ENCODE measurements at places on chromosomes 1 and 21.
A peak's percentile ranks its signal among the peaks of the same experiment; 100 is the strongest.

DNA sequence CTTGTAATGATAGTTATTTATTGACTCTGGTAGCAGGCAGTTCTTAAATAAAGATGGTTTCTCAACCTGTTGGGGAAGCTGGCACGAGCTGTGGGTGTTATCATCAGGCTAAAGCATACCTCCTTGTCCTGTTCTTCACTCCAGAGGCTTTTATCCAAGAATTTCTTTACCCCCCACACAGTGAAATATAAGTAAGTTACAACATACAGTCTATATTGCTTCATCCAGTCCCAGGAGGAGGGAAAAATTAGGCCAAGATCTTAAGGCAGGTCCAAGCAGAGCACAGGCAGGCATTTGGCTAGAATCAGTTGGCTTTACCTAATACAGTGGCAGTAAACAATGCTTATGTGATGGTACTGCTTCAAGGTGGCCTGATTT, 6.3 kb downstream of the TMEM81 start:
- H3K4me3 ChIP-seq = no peak overlapping the region
- DNase-seq = no peak
- H3K36me3 ChIP-seq = no peaks in the 10 kb centered on the region
- no peaks in the 10 kb centered on the region for H3K4me1 ChIP-seq

DNA sequence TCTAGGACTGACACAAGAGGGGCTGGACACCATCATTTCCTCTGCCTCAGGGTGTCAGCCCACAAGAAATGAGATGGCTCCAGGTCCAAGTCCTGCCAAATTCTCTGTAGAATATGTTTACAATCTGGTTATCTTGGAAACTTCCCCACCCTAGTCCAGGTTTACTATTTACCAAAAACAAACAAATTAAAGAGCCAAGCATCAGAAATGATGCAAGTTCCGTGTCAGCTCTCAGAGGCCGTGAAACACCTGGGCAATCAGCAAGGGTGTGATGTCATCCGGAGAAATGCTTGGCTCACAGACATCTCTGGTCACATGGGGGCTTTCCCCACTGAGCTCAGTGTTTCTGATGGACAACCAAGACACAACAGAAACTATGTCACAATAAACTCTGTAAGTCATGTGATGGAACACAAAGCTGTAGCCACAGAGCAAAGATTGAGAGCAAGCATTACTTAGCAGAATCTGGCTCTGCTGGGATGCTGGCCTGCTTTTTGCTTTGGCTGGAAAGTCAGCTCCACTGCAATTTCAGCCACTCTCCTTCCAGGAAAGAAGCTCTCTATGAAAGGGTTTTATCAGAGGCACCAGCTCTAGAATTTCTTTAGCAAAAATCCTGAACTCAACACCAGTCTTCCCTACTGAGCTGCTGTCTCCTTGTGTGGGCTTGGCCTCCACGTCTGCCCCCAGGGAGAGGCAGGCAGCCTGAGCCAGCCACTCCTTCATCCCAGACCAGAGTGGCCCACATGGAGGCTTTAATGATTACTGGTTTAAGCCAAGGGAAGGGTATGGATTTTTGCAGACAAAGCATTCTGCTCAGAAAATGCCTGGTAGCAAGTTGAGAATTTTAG, 55.9 kb downstream of the NENF start:
- DNase-seq = no peak
- H3K4me3 ChIP-seq = no peak overlapping the region
- no peaks in the 10 kb centered on the region for H3K36me3 ChIP-seq
- no peak overlapping the region for H3K27ac ChIP-seq
- peaks cover 5% of the 10 kb centered on the region for H3K4me1 ChIP-seq
- peaks cover 3% of the 10 kb centered on the region for H3K27me3 ChIP-seq

DNA sequence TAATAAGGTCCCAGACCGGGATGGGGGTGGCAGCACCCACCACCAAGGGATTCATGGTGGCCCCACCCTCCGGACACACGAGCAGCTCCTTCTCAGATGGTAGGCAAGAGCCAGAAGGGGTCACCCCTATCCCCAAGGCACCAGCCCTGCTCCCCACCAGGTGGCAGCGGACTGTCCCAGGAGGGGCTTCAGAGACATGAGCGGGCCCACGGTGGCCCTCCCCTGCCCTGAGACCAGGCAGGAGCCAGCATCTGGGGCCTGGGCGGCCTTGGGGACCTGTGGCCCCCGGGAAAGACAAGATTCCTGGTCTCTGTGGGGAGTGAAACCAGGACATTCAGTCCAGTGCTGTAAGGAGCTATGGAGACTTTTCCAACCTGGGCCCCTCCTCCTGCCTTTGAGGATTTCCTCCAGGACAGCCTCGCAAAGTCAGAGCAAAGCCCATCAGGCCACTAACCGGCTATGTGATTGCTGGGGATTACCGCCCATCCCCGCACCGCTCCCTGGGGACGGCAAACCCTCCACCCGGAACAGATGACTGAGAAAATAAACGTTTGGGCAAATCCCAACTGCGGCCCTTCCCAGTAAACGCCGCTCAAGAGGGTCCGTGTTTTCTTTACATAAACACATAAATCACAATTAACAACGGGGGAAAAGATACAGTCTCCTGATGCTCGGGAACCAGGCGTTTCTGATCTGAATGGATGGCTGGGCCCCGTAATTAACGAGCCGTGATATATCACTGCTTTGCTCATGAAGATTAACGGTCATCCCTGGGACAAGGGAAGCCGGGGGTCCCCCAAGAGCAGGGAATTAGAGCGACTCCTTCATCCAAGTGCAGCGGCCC, 50.9 kb upstream of the ARHGEF16 start:
- no peaks in the 10 kb centered on the region for H3K36me3 ChIP-seq
- no peak overlapping the region for H3K4me3 ChIP-seq
- H3K27me3 ChIP-seq = peaks cover 4% of the 10 kb centered on the region
- DNase-seq = no peak

GRCh38 chr1:180927841-180928240, 15.1 kb downstream of the KIAA1614 start:
- no peak overlapping the region for H3K27ac ChIP-seq
- no peak for DNase-seq
- peaks cover 4% of the 10 kb centered on the region for H3K4me1 ChIP-seq
- H3K4me3 ChIP-seq = no peak overlapping the region
- no peaks in the 10 kb centered on the region for H3K36me3 ChIP-seq

DNA sequence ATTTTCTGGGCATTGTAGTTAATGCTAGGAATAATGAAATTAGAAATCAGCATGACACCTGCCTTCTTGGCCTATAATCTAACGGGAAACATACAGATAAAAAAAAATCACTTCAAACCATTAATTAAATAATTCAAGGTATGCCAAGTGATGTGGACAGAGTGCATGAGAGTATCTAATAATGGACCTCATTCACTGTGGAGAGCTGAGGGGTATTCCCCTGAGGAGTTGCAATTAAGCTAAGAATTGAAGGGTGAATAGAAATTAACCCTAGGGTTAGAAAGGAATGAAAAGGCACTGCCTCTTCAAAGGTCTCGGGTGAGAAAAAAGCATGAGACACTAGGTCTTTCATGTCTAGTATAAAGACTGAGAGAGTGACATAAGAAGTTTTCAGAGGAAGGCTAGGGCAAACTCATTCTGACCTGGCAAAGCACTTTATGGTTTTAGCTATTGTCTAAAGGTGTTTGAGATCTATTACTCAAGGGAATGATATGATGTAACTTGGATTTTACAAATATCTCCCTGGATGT, 466.1 kb downstream of the KCNT2 start:
- H3K27me3 ChIP-seq = no peaks in the 10 kb centered on the region
- no peak overlapping the region for H3K4me3 ChIP-seq
- no peak overlapping the region for H3K27ac ChIP-seq
- no peaks in the 10 kb centered on the region for H3K36me3 ChIP-seq
- no peaks in the 10 kb centered on the region for H3K4me1 ChIP-seq
- DNase-seq = no peak

- peaks cover 37% of the 10 kb centered on the region for H3K27me3 ChIP-seq
- H3K4me1 ChIP-seq = no peaks in the 10 kb centered on the region
- no peaks in the 10 kb centered on the region for H3K36me3 ChIP-seq
- no peak for DNase-seq
Observed at GRCh38 chr1:183374825-183375224, 43.4 kb downstream of the NMNAT2 start.

DNA sequence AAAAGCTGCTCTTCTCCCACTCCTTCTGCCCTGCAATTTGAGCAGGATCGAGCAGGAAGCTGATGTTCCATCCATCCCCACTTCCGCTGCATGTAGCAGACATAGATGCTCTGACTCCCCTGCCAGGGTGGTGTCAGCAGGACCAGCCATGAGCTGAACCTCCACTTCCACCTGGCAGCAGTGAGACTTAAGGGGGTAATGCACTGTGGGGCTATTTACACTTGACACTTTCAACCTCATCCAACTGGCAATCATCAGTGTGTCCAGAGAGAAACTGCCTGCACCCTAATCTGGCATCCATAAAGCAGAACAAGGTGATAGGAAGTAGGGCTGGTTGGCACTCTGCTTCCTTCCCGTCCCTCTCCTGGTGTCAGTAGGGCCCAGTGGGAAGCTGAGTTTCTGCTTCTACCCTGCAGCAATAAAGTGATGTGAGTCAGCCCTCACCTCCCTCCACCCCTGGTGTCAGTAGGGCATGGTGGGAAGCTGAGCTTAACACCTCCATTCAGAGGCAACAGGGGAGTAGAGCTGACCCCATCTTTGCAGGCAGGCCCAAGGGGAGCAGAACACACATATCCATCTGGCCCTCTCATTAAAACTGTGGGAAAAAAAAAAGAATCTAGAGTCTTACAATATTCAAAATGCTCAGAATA, 272.3 kb downstream of the PTPRU start:
- peaks cover 18% of the 10 kb centered on the region for H3K27me3 ChIP-seq
- H3K4me3 ChIP-seq = no peak overlapping the region
- no peaks in the 10 kb centered on the region for H3K36me3 ChIP-seq
- no peak overlapping the region for H3K27ac ChIP-seq
- peaks cover 3% of the 10 kb centered on the region for H3K4me1 ChIP-seq
- DNase-seq = no peak

- peaks cover 65% of the 10 kb centered on the region for H3K4me1 ChIP-seq
- no peaks in the 10 kb centered on the region for H3K27me3 ChIP-seq
- no peak for DNase-seq
- peak overlapping the region; percentile 100 for H3K27ac ChIP-seq
- H3K36me3 ChIP-seq = no peaks in the 10 kb centered on the region
- peak overlapping the region; percentile 86 for H3K4me3 ChIP-seq
Observed at GRCh38 chr1:22038036-22038435, 14.5 kb upstream of the CDC42 start.

DNA sequence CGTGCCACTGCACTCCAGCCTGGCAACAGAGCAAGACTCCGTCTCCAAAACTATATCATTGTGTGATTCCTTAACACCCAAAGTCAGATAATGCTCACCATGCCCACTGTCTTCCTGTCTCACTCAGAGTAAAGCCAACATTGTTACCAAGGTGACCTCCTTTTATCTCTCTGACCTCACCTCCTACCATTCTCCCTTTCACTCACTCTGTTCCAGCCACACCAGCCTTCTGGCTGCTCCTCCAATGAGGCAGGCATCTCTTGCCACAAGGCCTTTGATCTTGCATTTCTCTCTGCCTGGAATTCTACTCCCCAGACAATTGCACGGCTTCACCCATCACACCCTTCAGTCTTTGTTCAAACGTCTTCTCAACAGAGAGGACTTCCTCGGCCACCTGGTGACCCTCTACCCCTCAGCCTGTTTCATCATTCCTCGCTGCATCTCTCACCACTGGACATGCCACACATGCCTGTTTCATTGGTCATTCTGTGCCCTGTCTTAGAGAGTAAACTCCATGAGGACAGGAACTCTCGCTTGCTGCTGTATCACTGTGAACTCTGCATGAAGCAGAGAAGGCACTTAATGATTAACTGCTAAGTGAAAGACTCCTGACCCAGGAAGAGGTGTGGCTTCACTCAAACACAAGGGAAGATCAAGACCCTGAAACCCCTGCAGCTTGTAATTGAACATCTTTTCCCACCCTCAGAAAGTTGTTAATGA, 67.1 kb upstream of the CAPZB start:
- H3K27ac ChIP-seq = no peak overlapping the region
- no peak for DNase-seq
- H3K36me3 ChIP-seq = peaks cover 12% of the 10 kb centered on the region
- no peak overlapping the region for H3K4me3 ChIP-seq
- no peaks in the 10 kb centered on the region for H3K4me1 ChIP-seq

DNA sequence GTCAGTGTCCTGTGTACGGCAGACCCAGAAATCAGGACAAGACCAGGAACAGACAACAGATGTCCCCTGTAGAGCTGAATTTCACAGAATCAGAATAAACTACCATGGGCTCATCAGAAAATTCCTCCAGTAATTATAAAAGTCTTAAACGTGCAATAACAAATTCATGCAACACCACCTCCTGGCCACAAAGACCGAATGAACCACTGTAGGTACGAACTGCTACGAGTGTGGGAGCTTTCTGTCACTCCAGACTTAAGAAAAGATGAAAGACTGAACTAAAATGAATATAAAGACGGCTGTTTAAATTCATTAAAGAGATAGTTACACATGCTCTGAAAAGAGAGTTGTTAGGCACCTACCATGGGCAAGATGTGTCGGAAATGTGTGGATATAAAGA, 333.5 kb downstream of the RRAGC start:
- H3K4me1 ChIP-seq = peaks cover 12% of the 10 kb centered on the region
- no peak overlapping the region for H3K27ac ChIP-seq
- DNase-seq = no peak
- no peak overlapping the region for H3K4me3 ChIP-seq
- H3K27me3 ChIP-seq = peaks cover 21% of the 10 kb centered on the region
- peaks cover 1% of the 10 kb centered on the region for H3K36me3 ChIP-seq

DNA sequence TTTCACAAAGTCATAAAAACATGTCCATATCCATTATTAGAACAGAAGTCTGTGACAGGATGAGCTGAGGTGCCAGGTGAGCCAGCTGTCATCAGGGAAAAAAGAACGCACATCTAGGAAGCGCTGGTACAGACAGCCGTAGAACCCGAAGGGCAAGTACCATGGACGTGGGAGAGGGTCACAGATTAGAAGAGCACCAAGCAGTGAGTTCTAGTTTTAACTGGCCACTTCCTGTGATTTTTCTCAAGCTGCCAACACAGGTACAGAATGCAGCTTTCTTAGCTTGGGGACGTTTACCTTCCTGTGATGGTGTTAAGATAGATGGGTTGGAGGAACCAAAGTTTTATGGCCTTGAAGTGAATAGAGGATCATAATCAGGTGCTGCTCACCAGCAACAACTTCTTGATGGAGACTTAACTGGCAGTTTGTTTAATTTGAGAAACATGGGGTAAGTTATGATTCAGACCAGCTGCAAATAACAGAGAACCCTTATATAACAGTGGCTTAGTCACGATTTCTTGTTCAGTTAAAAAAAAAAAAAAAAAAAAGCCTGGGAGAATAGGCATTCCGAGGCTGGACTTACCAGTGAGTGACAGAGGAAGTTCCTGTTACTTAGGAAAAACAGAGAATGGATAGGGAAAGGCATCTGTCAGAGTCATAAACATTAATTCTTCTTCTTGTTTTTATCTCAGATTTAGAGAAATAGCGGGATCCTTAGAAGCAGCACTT, 30.9 kb downstream of the AGT start:
- H3K27me3 ChIP-seq = no peaks in the 10 kb centered on the region
- H3K36me3 ChIP-seq = peaks cover 8% of the 10 kb centered on the region
- H3K4me3 ChIP-seq = no peak overlapping the region
- DNase-seq = no peak
- peak overlapping the region; percentile 59 for H3K27ac ChIP-seq
